ENCODE measurements at places on chromosomes 6 and 20. TPM values are rescaled to one million over a fixed set of nuclear protein-coding genes. Genes with fewer than 3 reads are reported as not detected.

DNA sequence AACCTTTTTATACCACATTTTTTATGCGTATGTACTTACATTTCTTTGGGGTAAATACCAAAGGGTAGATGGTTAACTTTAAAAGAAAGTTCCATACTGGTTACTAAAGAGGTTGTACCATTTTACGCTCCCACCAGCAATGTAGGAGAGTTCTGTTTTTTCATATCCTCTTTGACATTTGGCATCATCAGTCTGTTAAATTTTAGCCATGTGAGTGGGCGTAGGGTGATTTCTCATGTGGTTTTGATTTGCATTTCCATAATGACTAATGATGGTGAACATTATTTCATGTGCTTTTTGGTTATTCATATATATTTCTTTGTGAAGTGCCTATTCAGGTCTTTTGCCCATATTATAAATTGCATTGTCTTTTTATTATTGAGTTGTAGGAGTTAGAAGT lies 194.2 kb downstream of the PRL start:
- H3K4me1 ChIP-seq = no peaks in the 10 kb centered on the region
- no peak for DNase-seq
- no peak overlapping the region for H3K27ac ChIP-seq
- H3K4me3 ChIP-seq = no peak overlapping the region

DNA sequence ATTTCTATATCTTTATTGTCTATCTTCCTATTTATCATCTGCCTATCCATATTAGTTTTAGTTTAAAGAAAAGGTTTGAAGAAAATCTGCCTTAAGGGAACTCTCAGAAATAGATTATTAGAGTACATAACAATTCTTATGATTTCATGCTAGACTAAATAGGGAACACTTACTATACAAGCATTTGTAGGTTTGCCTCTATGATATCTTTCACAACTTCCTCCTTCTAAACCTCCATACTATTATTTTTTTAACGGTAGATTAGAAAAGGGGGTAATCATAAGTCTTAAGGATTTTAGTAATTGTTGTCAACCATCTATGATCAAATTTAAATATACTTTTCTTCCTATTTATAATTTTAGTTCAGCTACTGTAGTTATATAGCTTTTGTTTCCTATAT lies 11.6 kb upstream of the DSE start:
- no peak overlapping the region for H3K4me3 ChIP-seq
- no peak overlapping the region for H3K27ac ChIP-seq
- no peaks in the 10 kb centered on the region for H3K36me3 ChIP-seq
- H3K27me3 ChIP-seq = no peaks in the 10 kb centered on the region
- peaks cover 8% of the 10 kb centered on the region for H3K4me1 ChIP-seq

- no peak overlapping the region for H3K4me3 ChIP-seq
- peaks cover 13% of the 10 kb centered on the region for H3K36me3 ChIP-seq
- H3K27ac ChIP-seq = no peak overlapping the region
- H3K27me3 ChIP-seq = no peaks in the 10 kb centered on the region
Observed at GRCh38 chr20:35264755-35265154, 13.2 kb downstream of the MMP24OS start.

The SLC2A10 gene
- total RNA-seq = not detected

DNA sequence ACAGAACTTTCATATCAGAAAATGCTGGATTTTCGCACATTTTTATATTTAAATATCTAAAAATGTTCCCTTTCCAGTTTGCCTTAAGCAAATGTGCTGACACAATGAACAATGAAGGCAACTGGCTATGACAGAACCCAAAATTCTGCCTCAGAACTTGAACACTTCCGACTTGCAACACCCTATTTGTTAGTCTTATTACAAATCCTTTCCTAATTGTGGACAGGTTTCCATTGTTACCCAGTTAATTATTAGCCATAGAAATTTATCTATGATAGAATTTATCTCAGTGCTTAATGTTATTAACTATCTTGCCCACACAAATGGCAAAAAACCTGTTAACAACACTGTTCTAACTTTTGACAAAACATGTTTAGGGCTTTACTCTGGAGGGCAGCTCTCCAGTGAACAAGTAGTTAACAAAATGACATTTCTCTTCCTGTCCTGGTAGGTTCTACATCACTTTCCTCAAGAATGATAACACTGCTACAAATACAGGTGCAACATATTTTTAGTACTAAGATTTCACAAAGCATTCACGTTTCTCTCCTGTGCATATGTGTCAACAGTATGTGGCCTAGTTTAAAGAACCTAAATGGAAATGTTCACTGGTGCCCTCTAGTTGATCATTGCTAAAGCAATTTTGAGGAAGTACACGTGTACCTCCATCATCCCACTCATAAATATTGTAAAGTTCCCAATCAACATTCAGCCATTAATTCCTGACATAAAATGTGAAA lies 58.4 kb downstream of the HIVEP2 start:
- DNase-seq = peak; percentile 62
- H3K27ac ChIP-seq = peak overlapping the region; percentile 28
- H3K4me3 ChIP-seq = no peak overlapping the region
- peaks cover 34% of the 10 kb centered on the region for H3K4me1 ChIP-seq

The RIPOR2 gene
- total RNA-seq = 4.9 TPM

- H3K4me1 ChIP-seq = no peaks in the 10 kb centered on the region
- H3K4me3 ChIP-seq = no peak overlapping the region
- no peak for DNase-seq
- no peaks in the 10 kb centered on the region for H3K27me3 ChIP-seq
Observed at GRCh38 chr20:46938434-46938833, 43.8 kb downstream of the EYA2 start.

The NEDD9 gene
- total RNA-seq = 4.4 TPM

The DEFB121 gene
- total RNA-seq = not detected

The BANF2 gene
- not detected for total RNA-seq

The OXT gene
- total RNA-seq = not detected

DNA sequence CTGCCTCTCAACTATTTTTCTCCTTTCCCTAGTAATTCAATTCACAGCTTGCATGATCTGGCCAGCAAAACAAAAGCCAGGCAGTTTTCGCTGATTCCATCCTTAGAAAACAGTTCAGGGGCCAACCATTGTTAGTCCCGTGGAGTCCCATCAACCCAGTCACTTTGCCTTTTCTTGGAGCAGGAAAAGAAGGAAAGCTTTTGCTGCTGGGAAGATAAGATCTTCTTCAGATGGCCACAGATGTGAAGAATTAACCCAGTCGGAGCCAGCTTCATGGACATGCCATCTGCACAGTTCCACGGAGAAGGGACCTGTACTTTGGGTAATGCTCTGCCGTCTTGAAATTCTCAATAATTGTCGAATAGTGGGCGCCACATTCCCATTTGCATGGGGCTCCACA lies 76.9 kb upstream of the TSHZ2 start:
- H3K4me3 ChIP-seq = no peak overlapping the region
- H3K4me1 ChIP-seq = peaks cover 7% of the 10 kb centered on the region
- no peaks in the 10 kb centered on the region for H3K27me3 ChIP-seq
- H3K27ac ChIP-seq = no peak overlapping the region
- no peak for DNase-seq
